ENCODE measurements at places on chromosomes 3 and 15. TPM values are rescaled to one million over a fixed set of nuclear protein-coding genes. Genes with fewer than 3 reads are reported as not detected.

CCR3 gene
- polyA plus RNA-seq: not detected

C2CD4A gene
- polyA plus RNA-seq: 0.86 TPM

EBLN2 gene
- polyA plus RNA-seq: 0.61 TPM

CHRM5 gene
- 0.01 TPM for polyA plus RNA-seq

STAB1 gene
- 220 TPM for polyA plus RNA-seq

DUOXA2 gene
- polyA plus RNA-seq: 0.98 TPM

ADIPOQ gene
- polyA plus RNA-seq: 0.01 TPM

SPTBN5 gene
- 1.8 TPM for polyA plus RNA-seq

LMOD3 gene
- polyA plus RNA-seq: 0.14 TPM

CHRNA7 gene
- polyA plus RNA-seq: 1.1 TPM

TRAIP gene
- polyA plus RNA-seq: 1.8 TPM

SERPINI2 gene
- 0.49 TPM for polyA plus RNA-seq

ACTR8 gene
- polyA plus RNA-seq: 16.3 TPM

TMEM108 gene
- 3.0 TPM for polyA plus RNA-seq

PRR23E gene
- polyA plus RNA-seq: not detected

C3orf18 gene
- 2.7 TPM for polyA plus RNA-seq

UBAP1L gene
- polyA plus RNA-seq: 2.2 TPM
